ENCODE measurements at places on chromosomes 4 and X.

DNA sequence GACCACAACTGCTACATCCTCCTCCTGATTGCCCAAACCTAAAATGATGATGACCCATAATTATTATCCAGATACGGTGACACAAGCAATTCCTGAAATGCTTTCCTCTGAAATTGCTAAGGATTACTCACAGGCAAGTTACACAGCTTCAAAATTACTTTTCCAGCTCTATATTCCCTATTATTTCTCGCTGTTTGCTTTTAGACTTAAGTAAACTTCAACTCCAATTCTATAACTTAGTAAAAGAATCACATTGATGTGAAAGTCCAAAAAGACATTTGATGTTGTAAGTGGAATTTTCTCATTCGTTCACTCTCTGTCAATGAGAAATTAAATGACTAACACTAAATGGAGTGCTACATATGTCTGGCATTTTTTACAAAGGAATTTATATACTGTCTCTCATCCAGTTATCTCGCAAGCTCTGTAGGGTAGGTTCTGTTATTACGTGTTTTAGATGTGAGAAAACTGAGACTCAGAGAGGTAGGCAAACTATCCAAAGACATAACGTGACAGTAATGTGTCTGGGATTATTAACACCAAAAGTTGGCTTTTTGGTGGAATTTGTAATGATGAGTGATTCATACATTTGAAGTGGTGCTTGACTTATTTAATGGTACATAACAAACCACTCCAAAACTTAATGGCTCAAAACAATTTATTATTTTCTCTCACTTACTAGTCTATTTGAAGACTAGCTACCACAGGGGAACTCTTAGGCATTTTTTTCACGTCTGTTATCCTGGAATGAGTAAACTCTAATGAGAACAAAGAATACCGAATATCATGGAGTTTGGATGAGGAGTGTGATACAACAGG, 31.5 kb downstream of the PALLD start:
- no peak for DNase-seq

- DNase-seq, result no peak
Observed at GRCh38 chrX:96440941-96441340, 243.7 kb upstream of the DIAPH2 start.

DNA sequence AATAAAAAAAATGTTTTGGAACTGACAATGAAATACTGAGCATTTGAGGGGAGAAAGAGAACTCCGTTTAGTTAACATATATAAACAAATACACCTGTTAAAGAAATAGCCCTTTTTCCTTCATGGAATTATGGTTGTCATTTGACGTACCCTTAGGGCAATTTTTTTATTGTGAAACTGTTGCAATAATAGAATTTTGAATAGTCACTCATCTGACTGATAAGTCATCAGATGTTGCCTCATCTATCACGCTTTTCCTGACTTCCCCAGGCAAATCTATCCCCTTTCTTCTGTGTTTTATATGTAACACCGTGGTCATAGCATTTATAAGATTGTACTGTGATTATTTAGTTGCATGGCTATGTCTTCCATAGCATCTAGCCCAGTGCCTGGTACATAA, 69.0 kb upstream of the HDAC8 start:
- DNase-seq, result no peak

- DNase-seq, result no peak
Observed at GRCh38 chr4:108738003-108738706, 24.7 kb downstream of the ETNPPL start.

DNA sequence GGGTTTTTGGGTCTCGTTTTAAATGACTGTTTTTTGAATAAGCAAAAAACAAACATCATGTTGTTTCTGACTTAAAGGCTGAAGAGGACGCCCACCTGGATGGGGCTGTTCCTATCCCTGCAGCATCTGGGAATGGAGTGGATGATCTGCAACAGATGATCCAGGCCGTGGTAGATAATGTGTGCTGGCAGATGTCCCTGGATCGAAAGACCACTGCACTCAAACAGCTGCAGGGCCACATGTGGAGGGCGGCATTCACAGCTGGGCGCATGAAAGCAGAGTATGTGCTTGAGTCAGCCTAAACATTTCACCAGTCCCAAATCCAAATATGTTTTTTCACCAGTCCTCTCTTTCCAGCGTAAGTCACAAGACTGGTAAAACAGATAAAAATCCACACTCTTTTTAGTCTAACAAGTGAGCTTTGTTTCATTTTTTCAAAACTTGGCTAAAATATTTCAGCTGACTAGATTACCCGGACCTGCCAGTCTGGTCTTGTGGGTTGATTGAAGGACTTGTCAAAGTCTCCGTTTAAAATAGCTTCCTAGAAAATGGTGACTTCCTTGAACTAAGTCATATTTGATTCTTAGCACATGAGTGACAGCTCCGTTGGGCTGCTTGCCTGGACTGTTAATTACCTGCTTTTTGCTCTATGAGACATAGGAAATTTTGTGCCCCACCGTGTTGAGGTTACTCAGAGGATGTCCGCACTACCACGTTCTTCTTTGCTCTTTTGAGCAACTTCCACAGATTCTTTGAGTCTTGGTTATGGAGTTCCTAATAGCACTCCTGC, 20.8 kb downstream of the ENOPH1 start:
- DNase-seq, result no peak

DNA sequence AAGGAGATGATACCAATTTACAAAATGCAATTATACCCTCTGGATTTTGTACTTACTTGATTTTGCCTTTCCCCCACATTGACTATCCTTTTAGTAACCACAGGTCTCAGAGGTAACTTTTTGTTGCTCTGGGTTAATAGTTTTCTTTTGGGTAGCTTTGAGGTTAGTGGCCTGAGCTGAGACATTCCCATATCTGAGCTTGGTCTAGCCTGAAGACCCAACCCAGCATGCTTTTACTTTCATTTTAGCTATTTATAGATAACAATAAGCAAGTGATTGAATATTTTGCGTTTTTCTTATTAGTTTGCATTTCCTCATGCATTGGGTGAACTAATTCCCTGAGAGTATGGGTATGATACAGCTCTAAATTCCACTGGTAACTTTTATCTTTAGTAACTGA, 11.8 kb downstream of the HTN1 start:
- no peak for DNase-seq

DNA sequence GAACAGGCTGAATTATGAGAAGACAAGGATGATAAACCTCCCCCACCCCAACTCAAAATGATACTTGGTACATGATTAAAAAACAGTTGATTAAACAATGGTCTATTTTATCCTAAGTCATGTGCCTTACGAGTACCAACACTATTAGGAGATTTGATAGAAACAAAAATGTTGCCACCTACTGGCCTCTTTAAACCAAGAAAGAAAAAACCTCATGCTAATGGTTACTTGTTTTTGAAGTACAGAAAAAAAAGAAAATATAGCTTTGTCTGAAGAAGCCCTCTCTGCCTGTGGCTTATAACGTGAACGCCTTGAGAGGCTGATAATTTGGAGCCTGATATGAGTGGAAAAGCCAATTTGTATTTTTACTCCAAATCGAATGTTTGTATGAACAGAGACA, 538.2 kb downstream of the DMD start:
- DNase-seq, result no peak

- DNase-seq, result no peak
Observed at GRCh38 chrX:11551151-11551550, 114.6 kb downstream of the ARHGAP6 start.

GRCh38 chr4:24702281-24702680, 93.1 kb upstream of the SOD3 start:
- DNase-seq, result no peak

- no peak for DNase-seq
Observed at GRCh38 chr4:184409502-184409901, 64.8 kb downstream of the IRF2 start.

- DNase-seq, result no peak
Observed at GRCh38 chr4:134276476-134276875, 74.9 kb upstream of the PABPC4L start.

DNA sequence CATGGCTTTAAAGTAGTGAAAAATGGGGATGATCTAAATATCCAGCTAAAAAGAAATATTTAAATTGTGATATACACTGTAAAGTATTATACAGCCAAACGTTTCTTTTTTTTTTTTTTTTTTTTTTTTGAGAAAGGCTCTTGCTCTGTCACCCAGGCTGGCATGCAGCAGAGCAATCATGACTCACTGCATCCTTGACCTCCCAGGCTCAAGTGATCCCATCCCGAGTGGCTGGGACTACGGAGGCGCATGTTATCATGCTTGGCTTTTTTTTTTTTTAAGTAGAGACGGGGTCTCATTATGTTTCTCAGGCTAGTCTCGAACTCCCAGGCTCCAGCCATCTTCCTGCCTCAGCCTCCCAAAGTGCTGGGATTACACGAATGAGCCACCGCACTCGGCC, 17.1 kb downstream of the SMIM14 start:
- no peak for DNase-seq

- DNase-seq, result no peak
Observed at GRCh38 chr4:176879380-176880116, 86.8 kb upstream of the VEGFC start.

DNA sequence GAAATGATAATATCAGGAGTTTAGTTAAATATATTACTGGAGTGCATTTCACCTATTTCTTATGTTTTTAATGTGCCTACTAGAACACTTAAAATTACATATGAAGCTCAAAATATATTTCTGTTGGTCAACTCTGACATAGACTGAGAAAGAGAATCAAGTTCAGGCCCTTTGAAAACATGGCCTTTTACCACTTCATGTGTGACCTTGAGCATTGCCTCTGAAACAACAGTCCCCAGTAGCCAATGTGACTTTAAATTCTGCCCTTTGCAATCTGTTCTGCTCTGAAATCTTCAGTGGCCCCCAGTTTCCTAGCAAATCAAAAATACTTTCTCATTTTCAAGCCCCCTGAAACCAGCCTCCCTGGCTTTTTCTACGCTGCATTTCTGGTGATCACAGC, 50.1 kb upstream of the TBC1D14 start:
- no peak for DNase-seq

GRCh38 chr4:94115687-94116086, 92.0 kb upstream of the SMARCAD1 start:
- no peak for DNase-seq

DNA sequence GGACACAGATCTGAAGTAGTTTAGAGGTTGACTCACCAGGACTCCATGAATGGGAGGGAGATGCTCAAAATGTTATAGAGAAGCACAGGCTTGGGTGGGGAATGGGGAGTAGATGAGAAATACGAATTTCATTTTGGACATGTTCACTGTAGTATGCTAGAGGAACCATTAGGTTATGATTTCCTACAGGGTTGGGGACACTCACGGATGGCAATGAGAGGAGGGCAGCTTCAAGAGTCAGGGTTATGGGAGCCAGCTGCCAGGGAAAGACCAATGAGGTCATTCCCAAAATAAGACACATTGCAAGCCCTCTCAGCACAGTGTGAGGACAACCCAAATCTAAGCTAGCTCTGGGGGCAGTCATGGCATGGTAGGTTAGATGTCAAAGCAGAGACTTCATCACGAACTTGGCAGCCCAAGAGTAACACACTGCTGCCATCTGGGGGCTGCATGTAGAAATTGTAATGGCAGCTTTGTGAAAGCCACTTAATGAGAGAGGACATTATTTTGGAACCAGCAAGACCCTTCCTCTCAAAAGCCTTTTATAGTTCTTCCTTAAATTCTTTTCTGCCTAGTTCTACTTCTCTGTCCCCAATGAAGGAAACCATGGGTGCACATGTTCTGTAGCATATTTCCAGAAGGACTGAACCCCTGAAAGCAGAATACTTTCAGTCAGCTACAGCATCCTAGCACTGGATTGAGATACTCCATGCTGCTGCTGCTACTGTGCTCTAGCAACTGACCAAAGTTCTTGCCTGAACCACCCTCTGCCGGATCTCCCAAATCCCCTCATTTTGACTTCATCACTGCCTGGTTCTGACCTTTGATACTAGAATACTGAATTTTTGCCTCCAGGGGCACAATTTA, 16.2 kb upstream of the ZCCHC12 start:
- peak; percentile 58 for DNase-seq

DNA sequence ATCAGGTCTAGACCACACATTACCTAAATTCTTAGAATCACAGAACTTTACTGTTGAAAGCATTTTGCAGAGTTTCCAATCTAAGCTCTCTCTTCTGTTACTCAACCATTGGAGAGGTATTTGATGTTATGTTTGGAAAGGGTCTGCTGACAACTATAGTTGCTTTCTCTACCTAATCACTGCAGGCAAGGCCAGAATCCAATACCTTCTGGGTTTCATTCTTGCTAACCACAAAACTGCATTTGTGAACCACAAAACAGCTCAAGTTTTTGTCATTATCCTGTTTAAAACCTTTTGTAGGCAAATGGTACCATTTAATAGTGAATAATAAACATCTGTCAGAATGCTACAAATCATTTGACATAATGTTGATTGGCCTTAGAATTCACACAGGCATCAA, 380.1 kb downstream of the GASK1B start:
- no peak for DNase-seq

- DNase-seq, result no peak
Observed at GRCh38 chr4:62191451-62192240, 991.5 kb downstream of the ADGRL3 start.

GRCh38 chr4:3128058-3128457, 53.6 kb downstream of the HTT start:
- DNase-seq, result no peak

DNA sequence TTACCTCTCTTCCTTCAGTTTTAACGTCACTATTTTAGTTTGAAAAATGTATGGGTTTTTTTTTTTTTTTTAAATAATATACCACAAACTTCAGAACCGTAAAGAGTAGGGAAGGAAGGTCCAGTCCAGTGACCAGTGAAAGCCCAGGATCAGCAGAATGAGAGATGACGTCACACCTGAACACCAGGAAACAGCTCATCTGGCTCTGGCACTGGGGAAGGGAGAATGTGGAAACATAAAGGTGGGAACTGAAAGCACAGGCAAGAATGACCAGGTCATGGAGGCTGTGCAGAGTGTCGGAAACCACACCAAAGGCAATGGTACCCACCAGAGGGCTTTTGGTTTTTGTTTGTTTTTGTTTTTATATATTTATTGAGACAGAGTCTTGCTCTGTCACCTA, 141.2 kb downstream of the DHX15 start:
- DNase-seq, result no peak

GRCh38 chr4:20391198-20391597, 139.5 kb downstream of the SLIT2 start:
- DNase-seq, result no peak
